Posterior cingulate gyrus (tissue), 11 donors: ENCODE measurements at places on chromosomes 3 and 15.

DNA sequence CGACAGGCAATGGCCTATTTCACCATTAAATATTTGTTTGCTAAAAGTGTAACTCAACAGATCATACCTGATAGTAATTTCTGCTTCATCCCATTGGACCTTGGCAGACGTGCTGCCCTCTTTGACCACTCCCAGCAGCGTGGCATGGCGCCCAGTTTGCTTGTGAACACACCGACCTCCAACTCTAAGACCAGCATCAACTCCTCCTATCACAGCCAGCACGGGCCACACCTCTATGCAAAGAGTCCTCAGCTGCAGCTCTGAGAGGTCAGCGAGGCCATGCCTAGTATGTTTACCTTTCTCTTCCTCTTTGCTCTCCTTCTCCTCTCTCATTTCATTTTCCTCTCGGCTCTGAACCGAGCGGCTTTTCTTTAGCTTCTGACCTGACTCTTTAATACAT is 80.6 kb downstream of the FBXL22 start:
- no peak for DNase-seq

DNA sequence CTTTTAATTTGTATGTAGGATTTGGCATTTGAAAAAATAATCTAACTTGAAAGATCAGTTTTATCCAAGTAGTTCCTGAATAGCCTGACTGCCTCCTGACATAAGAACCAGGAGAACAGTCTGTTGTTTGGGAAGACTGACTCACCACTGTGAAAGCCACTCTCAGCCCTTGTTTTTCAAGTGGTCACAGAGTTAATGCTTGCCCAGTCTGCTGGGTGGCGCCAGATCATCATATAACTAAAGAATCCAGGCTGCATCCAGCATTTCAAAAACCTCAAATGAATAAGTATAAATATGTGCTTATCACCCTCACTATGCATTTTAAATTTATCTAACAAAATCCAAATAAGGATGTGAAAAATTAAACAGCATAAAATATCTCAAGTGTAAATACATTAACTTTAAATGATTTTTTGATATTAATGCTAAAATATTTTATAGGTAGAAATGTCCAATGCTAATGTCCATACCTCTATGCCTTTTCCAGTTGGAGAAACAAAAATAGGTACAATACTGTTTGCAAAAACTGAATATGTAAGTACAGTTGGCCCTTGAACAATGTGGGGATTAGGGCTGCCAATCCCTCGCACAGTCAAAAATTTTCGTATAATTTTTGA is 26.9 kb upstream of the ZBBX start:
- DNase-seq, result peak; percentile 94

GRCh38 chr3:101158374-101158773 is 162.0 kb downstream of the IMPG2 start:
- DNase-seq, result no peak

GRCh38 chr15:73564255-73564654 is 68.9 kb downstream of the NPTN start:
- DNase-seq, result peak; percentile 74

DNA sequence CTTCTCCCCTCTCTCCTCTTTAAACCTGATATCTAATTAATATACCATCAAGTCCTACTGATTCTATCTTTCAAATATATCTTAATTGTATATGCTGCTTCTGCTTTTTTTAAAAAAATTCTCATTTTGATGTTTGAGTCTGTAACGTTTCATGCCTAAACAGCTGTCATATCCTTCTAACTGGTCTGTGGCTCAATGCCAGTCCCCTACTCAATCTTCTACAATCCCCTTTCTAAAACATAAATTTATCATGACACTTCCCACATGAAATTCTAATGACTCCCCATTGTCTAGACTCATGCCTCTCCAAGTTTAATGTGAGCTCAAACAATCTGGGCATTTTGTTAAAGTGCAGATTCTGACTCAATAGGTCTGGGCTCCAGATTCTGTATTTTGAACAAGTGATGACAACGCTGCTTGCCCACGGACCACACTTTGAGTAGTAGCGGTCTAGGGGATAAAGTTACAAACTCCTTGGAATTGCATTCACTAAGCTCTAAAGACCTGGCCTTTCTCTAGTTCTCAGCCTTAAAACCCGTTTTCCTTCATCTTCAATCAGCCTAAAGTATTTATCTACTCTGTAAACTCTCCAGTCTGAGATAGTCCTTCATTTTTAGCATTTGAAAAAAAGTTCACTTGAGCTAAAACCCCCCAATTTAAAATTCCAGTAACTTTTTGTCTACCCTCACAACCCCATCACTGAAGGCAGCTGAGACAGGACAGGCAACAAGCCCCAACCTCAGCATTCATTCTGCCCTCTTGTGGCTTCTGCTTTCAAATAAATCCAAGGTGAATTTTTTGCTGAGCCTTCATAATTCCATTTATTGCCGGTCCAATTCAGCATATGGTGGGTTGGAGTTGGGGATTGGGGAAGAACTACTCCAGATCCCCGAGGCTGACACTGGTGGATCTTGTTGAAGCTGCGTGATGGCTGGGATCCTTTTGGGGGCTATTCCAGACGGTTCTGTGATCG is 88.1 kb upstream of the THRB start:
- DNase-seq, result no peak

GRCh38 chr15:73225358-73226015 is 143.3 kb downstream of the HCN4 start:
- no peak for DNase-seq
